8988T (cell line): ENCODE measurements at places on chromosomes 7 and 10.
A peak's percentile ranks its signal among the peaks of the same experiment; 100 is the strongest.

GRCh38 chr7:152937282-152937681 lies 177.7 kb downstream of the ACTR3B start:
- no peak for DNase-seq

- no peak for DNase-seq
These were observed 132.6 kb downstream of the ST7 start for GRCh38 chr7:117085769-117086463.

DNA sequence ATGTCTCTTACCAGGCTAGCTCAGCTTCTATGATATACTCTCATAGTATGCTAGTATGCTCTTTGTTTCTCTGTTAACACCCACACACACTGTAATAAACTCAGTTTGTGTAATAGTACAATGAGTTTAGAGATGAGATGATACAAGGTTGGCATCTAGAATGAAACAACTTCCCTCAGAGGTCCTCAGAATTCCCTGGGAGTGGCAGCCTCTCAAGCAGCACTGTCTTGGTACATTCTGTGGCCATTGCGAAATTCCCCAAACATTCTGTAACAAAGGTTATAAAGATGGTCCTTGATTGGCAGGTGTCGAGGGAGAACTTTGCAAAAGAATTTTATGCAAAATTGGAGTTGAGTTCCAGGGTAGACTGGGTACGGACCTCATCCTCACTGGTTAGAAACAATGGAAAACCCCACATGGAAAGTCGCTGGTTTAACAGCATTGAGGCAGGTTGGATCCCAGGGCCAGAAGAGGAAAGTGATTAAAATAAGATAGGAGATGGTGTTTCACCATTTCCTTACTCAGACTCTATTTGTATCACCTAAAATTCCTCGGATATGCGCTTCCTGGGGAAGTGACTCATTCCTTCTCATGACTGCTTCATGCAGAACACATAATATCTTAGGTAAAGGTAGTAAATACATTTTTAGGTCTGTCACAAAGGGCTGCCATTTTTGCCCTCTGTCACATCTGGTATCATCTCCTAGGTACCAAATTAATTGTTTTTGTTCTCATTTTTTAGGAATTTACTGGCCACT lies 657.8 kb downstream of the SORCS1 start:
- no peak for DNase-seq

DNA sequence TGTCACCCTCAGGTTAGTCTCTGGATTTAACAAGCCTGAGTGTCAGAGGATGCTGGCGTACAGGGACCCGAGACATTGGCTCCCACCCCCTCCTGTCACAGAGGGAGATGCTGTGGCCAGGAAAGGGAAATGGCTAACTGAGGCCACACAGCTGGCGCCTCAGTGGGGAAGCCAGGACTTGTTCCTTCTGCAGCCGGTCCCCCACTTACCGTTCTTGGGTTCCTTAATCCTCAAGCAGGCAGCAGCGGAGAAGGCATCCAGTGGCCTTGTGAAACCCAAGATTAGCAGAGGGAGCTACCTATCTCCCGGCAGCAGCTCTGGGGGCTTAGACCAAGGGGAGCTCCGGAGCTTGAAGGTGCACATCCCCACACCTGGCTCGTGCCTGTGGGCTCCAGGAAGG lies 65.4 kb downstream of the NEURL1 start:
- DNase-seq, result no peak

DNA sequence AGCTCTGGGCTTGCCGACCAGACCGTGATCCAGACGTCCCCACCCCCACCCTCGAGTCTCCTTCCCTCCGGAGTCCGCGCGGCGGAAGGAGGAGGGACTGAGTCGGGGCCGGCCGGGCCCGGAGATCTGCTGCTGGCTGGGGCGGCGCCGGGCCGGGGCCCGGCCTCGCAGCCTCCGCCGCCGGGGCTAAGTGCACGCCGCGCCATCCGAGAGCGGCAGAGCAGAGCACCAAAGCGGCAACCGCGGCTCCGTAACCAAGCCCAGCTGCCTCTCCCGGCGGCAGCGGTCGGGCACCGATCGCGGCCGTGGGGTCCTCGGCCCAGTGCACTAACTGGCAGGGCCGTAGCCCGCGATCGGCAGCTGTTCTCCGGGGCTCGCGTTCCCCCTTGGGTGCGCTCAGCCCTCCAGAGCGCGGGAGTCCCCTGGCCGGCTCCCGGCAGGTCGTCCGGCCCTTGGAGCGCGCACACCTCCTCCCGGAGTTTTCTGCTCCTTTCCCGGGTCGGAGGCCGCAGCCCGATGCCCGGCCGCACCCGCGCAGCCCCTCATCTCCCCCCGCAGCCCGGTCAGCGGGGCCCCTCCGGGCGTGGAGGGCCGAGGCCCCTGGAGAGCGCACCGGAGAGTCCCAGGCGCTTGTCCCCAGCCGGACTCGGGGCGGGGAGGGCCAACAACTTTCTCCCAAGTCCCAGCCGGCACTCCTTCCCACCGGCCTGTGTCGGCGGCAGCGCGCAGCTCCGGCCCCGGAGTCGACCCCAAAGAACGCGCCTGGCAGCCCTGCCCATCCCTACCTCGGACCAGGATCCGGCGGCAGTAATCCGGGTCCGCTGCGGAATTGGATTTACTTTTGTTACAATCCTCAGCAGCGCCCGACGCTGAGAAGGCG lies 799 bp downstream of the VAX1 start:
- DNase-seq, result peak; percentile 94

DNA sequence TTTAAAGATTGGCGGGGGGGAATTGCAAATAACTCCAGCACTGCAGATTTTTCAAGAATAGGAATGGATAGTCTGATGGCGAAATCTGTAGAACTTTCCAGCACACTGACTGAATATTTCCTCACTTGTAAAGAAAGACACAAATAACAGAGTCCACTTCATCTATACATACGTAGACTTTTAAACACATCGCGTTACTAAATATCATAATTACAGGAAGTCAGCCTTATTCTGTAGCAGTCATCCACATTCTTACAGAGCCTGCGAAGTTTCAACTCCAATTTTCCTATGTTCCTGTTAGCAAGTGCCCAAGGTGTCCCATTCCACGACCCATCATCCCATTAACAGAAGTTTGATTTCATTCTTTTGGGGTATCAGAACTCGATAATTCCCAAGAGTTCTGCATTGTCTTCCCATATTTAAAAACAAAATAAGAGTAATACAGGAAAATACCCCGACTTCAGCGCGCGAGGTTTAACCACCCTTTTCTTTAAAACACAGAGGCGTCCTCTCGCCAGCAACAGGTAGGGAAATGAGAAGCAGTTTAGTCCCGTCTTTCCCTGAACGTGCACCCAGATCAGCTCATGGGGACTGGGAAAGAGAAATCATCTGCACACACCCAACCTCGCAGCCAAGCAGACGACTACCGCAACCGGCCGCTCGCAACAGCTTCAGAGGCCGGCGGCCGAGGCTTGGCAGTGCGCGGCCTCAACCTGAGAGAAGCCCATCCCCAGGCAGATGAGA lies 880 bp downstream of the HERC4 start:
- DNase-seq, result no peak

- DNase-seq, result no peak
These were observed 316.7 kb upstream of the SORCS1 start for GRCh38 chr10:107481224-107481623.

GRCh38 chr10:113230011-113230610 lies 280.1 kb downstream of the TCF7L2 start:
- DNase-seq, result no peak

DNA sequence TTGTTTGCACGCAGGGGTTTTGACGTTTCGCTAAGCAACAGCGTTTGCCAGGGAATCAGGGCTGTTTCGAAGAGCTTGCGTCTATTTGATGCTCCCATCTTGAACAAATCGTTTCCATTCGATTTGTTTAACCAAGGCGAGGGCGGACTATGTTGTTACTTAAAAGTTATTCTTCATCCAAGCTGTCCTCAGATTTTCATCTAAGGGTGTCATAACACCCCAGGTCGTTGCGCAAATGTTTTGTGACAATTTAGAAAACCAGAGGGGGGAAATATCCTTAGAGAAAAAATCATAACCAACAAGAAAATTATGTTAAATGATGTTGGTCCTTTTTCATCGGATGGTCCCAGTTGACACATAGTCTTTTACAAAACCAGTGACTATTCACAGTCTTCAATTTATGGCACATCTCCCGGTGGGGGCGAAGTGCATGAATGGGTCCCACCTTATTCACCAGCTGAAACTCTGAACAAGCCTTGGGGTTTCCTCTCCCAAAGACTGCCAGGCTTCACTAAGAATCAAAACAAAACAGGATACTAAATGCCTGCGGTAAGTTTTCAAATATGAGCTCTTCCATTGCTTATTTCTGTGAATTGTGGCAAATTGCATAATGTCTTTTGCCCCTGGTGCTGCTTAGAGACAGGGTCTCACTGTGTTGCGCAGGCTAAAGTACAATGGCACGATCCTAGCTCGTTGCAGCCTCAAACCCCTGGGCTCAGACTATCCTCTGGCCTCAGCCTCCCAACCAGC lies 109.9 kb downstream of the REEP3 start:
- DNase-seq, result no peak

- no peak for DNase-seq
These were observed 2.5 kb upstream of the TACR2 start for GRCh38 chr10:69419096-69419743.

DNA sequence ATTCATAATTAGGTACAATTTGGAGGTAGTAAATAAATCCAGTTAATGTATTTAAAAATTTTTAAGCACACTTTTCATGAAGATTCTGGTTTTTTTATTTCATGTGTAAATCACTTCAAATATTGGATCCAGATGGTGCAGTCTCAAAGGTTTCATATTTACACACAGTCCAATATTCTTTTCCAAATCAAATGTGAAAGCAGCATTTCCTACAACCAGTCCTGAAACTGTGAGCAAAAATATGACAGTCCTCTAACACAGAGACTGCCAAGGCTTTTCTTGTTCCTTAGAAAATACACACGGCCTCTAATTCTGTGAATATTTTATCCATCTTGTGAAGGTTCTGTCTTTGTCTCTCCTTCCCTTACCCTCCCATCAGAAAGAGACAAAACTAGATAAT lies 645.9 kb downstream of the ARL4A start:
- DNase-seq, result no peak

GRCh38 chr7:867406-868188 lies 8.8 kb upstream of the GET4 start:
- DNase-seq, result no peak

- DNase-seq, result peak; percentile 20
These were observed 30.0 kb upstream of the TES start for GRCh38 chr7:116180302-116180701.

- no peak for DNase-seq
These were observed 113.4 kb downstream of the SEM1 start for GRCh38 chr7:96596120-96596826.

DNA sequence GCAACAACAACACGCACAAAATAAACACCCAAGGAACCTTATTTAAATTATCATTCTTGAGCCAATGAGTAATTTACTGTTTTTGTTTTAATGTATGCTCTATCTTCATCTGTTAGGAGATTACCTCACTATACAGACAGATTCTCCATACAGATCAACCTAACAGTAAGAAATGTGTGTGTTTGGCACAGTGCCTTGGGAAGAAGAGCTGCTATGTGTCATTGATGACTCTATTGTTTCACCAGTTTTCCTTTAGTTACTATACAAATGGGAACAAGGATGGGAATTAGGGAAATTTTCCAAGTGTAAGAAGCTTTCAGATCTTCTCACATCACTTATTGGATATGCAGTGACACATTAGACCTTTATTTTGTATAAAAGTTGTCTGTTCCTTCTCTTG lies 640.3 kb downstream of the NRG3 start:
- no peak for DNase-seq

DNA sequence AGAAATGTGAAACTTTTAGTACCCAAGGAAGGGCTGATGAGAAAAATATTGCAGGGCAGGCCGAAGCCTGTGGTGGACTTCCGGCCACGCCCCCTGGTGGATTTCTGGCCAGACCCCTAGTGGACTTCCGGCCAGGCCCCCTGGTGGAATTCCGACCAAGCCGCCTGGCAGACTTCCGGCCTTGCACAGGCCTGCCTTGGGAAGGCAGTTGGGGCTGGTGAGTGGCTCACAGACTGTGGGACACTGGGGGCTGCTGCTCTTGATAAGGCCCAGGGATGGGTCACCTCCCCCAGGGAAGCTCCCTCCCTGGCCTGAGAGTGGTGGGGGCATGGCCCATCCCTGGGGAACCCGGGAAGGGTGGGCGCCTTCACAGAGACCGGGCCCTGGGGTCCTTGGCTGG lies 116.4 kb upstream of the MKI67 start:
- no peak for DNase-seq

DNA sequence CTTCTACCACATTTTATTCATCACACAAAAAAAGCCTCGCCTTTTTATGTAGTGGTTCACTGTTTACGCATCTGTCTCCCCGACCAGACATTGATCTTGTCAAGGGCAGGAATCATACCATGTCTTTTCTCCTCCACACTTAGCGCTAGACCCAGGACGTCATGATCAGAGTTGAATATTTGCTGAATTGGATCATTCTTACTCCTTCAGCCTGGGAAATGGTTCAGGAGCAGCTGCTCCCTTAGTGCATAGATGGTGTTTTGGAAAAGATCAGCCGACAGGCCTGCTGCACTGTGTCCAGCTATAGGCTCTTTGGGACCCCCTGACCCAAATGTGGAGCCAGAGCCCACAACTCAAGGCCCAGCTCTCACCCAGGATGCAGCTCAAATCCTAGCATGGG lies 249.1 kb upstream of the TMEM72 start:
- no peak for DNase-seq

GRCh38 chr10:64271983-64272382 lies 750.8 kb downstream of the REEP3 start:
- DNase-seq, result no peak

DNA sequence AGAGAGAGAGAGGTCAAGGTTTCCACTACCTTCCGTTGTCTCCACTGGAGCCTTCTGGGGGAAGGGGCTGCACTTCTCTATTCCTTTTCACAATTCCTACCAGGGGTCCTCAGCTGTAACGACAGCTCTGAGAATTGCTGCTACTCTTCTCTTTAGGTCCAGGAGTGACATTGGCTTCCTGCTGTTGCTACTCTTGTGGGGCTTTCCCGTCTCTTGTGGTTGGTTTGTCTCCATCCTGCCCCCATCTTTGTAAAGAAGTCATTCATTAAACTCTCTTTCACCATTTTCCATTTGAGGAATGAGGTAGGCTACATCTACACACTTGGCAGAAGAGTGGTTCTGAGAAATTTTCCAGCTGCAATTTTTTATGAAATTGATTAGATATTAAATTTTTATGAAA lies 238.8 kb upstream of the LYZL1 start:
- no peak for DNase-seq

DNA sequence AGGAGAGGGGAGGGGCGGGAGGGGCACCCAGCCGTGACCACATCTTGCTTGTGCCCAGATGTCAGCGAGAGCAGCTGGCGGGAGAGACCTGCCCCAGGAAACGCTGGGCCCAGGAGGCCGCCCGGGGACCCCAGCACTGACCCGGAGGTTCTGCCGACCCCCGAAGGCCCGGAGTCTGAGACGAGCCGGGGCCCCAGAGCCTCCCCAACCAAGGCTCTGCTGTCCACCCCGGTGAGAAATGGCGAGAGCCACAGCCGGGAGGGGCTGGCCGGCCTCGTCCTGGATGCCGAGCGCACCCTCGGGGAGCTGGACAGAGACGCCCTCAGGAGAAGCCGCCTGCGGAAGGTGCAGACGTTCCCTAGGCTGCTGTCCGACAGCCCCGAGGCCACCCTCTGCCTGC lies 25.9 kb downstream of the KNDC1 start:
- no peak for DNase-seq
